ENCODE measurements at places on chromosomes 1 and 21.

DNA sequence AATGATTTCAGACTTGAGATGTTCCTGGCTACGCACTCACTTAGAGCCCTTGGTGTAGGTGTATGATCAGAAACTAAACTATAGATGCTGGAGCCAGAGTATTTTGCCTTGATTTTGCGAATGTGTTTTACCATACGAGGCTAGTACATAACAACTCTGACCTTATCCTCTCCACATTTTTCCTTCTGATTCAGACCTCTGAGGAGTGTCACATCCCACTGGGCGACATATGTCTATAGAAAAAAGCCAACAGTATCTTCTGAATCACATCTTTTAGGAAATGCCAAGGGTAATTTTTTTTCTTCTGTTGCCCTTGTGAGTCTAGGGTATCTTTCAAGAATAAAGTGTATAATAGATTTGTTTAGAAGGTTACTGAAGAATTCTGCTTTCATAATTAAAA lies 49.6 kb downstream of the AK4 start:
- no peak for DNase-seq

DNA sequence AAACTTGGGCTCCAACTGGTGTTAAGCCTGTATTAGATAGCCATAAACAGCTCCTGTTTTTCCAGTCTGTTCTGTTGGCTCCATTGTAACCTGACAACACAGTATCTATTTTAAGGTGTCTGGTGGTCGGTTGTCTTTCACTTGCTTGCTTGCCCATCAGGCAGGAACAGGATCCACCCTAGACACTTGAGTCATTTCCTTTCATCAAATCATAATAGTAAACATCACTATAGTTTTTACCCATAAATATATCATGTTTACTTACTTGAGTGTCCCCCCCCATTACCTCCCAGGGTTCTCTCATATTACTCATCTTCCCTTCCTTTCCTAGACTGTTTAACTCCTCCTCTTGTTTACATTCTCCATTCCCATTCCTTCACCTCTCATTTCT lies 2.9 kb downstream of the DDI2 start:
- DNase-seq = peak; percentile 19

DNA sequence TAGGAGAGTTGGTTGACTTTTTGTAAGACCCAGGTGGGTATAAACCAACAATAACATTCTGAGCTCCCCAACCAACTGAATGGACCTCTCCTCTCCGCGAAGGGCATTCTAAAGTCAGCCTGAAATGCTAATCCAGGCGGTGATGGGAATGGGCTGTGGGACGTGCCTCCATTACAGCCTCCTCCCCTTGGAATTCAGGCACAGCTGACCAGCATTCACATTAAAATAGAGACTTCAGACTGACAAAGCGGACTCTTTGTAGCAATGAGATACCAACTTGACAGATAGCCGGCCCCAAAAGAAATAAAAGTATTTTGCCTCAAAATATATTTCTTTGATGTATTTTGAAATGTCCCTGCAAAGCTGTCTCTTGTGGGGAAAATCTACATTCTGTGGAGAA lies 101.7 kb downstream of the KIF26B start:
- DNase-seq = no peak

GRCh38 chr1:115495111-115495510 lies 146.7 kb upstream of the VANGL1 start:
- DNase-seq = no peak

DNA sequence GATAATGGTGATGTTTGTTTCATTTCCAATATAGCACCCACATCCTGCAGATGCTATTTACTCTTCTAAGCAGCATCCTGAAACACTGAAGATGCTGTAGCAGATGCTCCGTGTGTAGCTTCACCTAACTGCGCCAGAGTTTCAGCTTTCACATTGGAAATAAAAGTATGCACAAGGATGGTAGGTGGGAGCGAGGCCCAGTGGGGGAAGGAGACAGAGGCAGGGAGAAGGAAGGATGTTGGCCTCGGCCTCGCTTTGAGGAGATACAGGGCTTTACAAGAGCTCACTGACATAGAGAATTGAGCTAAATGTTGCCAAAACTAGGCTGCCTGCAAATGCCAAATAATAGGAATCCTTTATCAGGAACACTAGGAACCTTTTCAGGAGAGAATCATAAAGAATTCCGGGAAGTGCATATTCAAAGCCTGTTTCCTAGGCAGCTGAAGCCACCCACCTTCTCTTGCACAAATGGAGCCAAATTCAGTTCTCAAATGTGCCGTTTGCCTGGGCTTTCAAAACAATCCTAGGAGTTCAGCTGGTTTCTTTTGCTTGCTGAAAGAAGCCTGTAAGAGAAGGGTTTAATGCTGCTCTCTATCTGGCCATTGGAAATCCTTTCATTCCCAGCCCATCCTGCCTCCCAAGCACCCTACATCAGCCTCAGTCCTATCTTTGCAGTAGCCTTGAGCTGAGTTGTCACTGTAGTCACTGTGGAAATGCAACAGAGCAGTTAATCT lies 135.4 kb upstream of the ATP1B1 start:
- no peak for DNase-seq

DNA sequence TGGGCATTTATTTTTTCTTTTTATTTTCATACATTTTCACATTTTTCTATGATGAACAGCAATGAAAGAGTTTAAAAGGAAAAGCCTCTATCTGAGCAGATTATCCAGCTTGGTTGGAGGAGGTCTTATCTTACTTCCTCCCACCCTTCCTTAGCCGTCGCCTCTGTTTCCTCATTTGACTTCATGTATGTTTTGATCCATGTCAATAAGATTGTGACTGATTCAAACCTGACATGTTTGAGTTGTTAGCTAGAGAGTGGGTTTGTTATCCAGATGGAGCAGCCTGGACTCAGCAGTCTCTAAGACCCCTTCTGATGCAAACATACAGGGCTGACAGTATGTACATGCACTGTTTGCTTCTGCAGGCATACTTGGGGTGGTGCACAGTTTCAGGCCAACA lies 31.2 kb downstream of the MACO1 start:
- no peak for DNase-seq
